ENCODE measurements at places on chromosomes 16 and 17.

- DNase-seq = no peak
Observed at GRCh38 chr16:84851192-84852127, 31.7 kb downstream of the CRISPLD2 start.

- no peak for DNase-seq
Observed at GRCh38 chr17:77602883-77603640, 355.4 kb upstream of the TNRC6C start.

DNA sequence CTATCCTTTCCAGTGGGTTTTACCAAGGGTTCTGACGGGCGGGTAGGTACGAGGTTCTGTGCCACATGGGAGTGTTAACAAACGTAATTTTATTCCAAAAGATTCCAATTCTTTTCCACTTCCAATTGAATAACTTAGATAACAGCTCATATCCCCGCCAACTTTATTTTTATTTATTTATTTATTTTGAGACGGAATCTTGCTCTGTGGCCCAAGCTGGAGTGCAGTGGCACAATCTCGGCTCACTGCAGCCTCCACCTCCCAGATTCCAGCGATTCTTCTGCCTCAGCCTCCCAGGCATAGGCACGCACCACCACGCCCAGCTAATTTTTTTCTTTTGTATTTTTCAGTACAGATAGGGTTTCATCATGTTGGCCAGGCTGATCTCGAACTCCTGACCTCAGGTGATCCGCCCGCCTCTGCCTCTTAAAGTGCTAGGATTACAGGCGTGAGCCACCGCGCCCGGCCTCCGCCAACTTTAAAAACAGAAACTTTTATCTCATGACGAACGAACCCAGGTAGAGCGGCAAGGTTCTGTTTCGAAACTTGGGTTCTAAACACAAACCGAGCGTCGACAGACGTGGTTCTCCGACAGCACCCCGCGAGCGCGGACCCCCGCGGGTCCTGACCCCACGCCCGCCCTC is 613 bp downstream of the ECI1 start:
- DNase-seq = peak; percentile 9

GRCh38 chr17:76581515-76581914 is 4.1 kb downstream of the ST6GALNAC2 start:
- DNase-seq = no peak

DNA sequence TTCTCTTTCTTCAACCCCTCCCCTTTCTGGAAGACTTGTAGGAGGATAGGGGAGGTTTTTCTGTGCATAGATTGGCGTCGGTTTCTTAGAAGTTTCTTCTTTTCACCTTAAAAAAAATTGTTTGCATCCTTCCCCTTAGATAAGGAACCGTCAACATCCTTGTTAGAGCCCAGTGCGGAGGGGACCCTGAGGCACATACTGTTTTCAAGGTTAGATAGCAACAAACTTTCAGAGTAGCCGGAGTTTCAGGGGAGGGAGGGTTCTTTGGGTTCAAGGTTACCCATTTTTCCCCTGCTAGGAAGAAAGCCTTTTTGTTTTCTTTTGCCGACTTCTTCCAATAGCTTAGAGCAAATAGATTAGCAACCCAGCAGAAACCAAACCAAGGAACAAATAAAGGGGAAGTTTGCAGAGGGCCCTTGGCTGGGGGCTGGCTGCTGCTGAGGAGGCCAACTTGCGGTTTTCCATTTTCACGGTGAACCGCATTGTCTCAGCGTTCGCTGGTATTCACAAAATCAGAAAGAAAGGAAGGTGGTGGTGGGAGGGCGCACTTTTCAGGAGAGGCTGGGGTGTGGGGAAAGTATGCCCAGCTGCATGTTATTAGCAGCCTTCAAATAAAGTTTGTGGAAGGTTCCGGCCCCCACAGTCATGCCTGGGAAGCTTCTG is 28.8 kb downstream of the MSI2 start:
- no peak for DNase-seq

GRCh38 chr17:65388911-65389310 is 172.5 kb downstream of the AXIN2 start:
- DNase-seq = no peak

DNA sequence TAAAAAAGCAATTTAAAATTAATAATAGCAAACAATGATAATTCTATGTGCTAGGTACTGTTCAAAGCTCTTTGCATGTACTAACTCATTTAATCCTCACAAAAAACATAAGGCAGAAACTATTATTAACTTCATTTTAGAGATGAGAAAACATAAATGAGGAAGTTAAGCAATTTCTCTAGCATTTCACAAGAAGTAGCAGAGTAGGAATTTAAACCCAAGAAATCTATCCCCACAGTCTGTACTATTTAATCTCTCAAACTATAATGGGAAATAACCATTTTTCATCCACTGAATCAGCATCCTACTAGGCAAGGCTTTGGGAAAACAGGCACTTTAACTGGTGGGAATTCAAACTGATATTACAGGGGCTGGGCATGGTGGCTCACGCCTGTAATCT is 42.2 kb upstream of the INTS2 start:
- no peak for DNase-seq

DNA sequence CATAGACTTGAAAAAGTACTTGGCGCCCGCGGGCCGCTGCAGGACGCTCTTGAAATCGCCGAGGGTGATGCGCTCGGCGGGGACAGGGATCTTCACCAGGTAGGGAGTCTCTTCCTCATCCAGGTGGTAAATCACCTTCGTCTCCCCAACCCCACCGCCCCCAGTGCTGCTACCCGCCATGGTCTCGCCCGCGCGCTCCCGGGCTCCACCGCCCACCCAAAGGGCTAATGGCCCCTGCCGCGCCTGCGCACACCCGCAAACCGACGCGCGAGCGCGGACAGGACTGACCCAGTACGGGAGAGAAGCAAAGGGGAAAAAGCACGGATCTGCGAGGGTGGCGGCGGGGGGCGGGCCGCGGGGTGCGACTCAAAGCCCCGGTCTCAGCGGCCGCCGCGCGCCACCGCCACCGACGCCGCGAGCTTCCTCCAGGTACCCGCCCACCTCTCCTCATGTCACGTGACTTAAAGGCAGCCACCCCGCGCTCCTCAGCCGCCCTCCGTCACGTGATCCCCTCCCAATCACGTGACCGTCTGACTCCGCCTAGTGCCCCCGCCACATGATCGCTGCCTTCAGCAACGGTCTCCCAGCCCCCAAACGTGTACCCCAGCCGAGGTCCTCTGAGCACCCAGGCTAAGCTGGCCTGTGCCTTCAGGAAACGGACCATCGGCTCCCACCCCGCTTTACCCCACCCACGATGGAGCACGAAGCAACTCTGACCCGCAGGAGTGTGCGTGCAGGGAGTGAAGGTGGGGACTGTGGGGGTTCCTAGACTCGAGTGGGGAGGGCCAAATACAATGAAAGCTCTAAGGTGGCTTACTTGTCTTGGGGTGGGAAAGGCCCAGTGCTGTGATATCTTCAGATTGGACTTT is at the start of gene DVL2:
DVL2 (minus strand) TSS at position 435 of the 869 bp plus-strand sequence; CDS start at position 180, 255 bp downstream.
- DNase-seq = peak; percentile 90

GRCh38 chr16:73192232-73192894 is 144.4 kb upstream of the ZFHX3 start:
- DNase-seq = no peak

GRCh38 chr16:86949116-86949515 is 368.1 kb downstream of the C16orf95 start:
- DNase-seq = no peak

- DNase-seq = no peak
Observed at GRCh38 chr17:10276436-10276835, 78.0 kb upstream of the GAS7 start.

DNA sequence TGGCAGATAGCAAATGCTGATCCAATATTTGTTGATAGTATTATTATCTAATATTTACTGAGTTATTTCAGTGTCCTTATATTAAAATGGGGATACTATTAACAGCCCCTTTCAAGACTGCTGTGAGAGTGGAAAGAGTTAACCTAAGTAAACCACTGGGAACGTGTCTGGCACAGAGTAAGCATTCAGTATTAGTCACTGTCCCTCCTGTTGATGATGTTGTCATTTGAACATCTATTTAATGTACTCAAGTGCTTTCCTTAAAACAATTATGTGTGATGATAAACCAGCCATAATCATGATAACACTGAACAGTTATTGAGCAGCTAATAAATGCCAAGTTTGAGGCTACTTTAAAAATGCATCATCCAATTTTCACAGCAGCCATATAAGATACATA is 135.7 kb upstream of the XYLT1 start:
- no peak for DNase-seq

DNA sequence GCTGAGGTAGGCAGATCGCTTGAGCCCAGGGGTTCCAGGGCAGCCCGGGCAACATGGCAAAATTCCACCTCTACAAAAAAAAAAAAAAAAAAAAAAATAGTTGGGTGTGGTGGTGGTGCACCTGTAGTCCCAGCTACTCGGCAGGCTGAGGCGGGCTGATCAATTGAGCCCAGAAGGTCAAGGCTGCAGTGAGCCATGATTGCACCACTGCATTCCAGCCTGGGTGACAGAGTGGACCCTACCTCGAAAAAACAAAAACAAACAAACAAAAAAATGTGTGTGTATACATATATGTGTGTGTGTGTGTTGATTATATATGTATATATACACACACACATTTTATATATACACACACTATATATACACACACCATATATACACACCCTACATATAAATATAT is 39.1 kb upstream of the TBC1D3K start:
- DNase-seq = no peak

DNA sequence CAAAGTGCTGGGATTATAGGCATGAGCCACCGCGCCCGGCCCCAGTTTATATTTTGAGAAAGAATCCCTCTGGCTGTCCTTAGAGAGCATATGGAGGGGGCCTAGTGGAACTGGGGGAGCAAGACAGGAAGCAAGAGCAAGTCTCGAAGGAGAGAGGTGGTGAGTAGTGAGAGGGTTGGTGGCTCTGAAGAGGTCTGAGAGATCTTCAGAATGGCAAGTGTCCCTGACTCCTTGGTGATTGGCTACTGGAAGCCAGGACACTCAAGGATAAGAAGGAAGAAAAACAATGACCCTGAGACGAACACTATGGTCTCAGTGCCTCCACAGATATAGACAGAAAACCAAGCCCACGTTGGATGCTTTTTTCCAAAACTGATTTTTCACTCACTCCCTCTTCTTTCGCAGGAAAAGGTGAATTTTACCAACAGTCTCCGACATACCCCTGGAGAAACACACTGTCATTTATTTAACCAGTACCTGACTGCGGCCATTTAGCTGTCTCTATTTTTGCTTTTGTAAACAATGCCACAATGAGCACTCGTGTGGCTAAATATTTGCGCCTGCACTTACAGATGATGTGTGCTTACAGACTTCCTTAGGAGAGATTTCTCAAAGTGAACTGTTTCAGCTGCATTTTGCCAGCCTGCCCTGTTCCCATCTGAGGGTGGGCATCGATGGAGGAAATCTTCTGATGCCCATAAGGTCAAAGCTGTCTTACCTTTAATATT is 15.9 kb upstream of the DOK4 start:
- no peak for DNase-seq

DNA sequence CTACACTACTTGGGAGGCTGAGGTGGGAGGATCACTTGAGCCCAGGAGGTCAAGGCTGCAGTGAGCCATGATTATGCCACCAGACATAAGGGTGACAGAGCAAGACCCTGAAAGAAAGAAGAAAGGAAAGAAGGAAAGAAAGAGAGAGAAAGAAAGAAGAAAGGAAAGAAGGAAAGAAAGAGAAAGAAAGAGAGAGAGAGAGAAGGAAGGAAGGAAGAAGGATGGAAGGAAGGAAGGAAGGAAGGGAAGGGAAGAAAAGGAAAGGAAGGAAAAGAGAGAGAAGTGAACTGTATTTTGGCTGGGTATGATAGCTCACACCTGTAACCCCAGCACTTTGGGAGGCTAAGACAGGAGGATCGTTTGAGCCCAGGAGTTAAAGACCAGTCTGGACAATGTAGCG is 24.3 kb upstream of the PYY start:
- DNase-seq = no peak

- no peak for DNase-seq
Observed at GRCh38 chr16:51949282-51949681, 597.7 kb downstream of the TOX3 start.

DNA sequence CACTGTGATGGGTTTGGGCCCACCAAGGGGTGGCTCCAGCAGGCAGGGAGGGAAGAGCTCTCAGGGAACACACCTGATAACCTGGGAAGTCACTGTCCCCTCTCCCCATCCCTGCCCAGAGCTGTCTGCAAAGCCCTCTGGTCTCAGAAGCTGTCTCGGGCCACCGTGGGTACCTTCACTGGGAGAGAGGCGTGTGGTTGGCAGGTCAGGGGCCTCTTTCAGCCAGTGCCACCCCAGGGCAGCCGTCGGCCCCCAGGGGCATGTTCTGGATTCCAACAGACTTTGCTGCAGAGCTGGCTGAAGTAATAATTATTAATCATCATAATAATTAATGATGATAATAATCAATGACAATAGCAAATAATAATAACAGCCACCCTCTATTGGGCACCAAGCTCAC is 21.1 kb downstream of the MGAT5B start:
- DNase-seq = no peak

DNA sequence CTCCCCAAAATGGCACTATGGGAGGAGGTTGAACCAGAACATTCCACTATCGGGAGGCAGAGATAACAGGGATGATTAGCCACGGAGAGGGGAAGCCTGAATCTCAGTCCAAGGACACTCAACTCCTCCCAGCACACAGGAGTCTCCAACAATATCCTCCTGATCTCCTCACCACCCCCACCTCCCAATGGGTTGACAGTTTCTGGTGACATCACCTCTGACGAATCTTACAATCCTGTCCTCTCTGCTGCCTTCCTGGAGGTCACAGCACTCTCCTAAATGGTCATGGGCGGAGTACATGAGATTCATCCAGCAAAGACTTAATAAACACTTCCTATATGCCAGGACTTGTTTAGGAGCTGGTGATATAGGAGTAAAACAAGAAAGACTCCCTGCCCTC is 80.9 kb downstream of the SLC6A2 start:
- no peak for DNase-seq

Data from stimulated activated CD8-positive, alpha-beta memory T cell treated with anti-CD3 and anti-CD28 coated beads, Interleukin-2, amount 100 ng/mL, for 1 hour (primary cell).